Tibial nerve (tissue), 4 donors: ENCODE measurements at places on chromosomes 6 and 20. TPM values are rescaled to one million over a fixed set of nuclear protein-coding genes. Genes with fewer than 3 reads are reported as not detected.

Gene C6orf141
- total RNA-seq, result 0.90 TPM

Gene ZNF311
- 0.84 TPM for total RNA-seq

Gene NNAT
- 2.7 TPM for total RNA-seq

Gene BPIFB1
- total RNA-seq, result not detected

Gene ESR1
- total RNA-seq, result 5.0 TPM

Gene SPATS1
- total RNA-seq, result not detected

Gene SLC17A4
- not detected for total RNA-seq

Gene ECHDC1
- 64.0 TPM for total RNA-seq

Gene QRSL1
- 14.0 TPM for total RNA-seq

Gene ZFAND3
- total RNA-seq, result 38.4 TPM

Gene RPL10A
- total RNA-seq, result 1,153 TPM

Gene HSF2
- total RNA-seq, result 20.7 TPM

Gene TFAP2A
- total RNA-seq, result 0.20 TPM

Gene FOXO3
- 146 TPM for total RNA-seq

Gene RAD21L1
- 0.39 TPM for total RNA-seq

Gene DLK2
- total RNA-seq, result 3.5 TPM

Gene HLA-DRB5
- not detected for total RNA-seq
